ENCODE measurements at places on chromosomes 5 and 9.

DNA sequence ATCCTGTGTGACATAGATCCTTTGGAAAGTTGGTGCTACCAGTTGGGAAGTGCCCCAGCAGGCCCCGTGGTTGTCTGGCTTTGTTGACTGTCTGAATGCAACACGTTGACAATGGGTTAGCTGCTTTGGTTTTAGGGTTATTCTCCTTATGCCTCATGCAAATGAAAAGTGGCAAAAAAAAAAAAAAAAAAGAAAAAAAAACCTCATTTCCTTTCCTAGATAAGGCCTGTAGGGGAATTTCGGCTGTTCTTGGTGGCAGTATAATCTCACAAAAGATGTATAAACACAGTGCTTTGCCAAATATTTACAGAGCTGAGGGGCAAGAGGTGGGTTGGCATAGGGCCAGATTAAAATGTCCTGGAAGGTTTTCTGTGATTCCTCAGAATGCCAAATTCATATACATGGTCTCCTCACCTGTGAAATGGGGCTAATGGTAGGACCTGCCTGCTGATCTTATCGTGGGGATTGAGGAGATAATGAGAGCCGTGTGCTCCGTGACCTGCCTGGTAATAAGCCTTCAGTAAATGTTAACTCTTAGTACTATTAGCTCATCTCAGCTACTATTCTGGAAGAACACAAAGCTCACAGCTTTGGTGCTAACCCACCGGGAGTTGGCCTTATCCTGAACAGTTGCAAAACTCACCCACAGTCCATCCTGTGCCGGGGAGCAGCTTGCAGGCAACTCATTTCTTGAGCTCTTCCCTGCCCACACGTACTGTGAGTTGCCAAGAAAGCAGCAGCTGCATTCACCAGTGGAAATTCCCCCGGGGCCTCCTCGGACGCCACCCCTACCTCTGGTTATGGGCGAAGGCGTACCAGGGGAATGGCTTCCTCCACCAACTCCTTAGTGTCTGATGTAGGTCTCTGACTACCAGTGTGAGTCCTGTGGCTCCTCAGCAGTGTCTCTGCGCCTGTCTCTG lies 220.3 kb downstream of the NR3C1 start:
- no peak for DNase-seq

- no peak for DNase-seq
Observed at GRCh38 chr5:156460471-156460870, 133.5 kb downstream of the SGCD start.

GRCh38 chr9:132016456-132016855 lies 63.2 kb downstream of the MED27 start:
- DNase-seq, result no peak

DNA sequence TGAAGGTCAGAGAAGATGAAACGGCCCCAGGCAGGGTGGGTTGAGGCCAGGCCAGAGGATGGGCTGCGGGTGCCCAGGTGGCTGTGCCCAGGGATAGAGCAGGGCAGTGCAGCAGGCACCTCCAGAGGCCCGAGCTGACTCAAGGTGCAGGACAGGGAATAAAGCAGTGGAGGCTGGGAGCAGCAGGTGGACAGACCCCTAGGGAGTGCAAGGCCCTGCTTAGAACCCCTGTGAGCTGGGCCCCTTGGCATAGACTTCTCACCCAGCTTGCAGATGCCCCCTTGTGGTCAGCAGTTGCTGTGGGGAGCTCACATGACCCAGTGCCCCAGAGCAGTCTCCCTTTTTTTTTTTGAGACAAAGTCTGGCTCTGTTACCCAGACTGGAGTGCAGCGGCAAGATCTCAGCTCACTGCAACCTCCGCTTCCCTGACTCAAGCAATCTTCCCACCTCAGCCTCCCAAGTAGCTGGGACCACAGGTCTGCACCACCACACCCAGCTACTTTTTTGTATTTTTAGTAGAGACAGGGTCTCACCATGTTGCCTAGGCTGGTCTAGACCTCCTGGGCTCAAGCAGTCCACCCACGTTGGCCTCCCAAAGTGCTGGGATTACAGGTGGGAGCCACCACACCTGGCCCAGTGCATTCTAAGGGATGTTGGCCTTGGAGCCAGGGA lies 118.8 kb downstream of the WNK2 start:
- no peak for DNase-seq

DNA sequence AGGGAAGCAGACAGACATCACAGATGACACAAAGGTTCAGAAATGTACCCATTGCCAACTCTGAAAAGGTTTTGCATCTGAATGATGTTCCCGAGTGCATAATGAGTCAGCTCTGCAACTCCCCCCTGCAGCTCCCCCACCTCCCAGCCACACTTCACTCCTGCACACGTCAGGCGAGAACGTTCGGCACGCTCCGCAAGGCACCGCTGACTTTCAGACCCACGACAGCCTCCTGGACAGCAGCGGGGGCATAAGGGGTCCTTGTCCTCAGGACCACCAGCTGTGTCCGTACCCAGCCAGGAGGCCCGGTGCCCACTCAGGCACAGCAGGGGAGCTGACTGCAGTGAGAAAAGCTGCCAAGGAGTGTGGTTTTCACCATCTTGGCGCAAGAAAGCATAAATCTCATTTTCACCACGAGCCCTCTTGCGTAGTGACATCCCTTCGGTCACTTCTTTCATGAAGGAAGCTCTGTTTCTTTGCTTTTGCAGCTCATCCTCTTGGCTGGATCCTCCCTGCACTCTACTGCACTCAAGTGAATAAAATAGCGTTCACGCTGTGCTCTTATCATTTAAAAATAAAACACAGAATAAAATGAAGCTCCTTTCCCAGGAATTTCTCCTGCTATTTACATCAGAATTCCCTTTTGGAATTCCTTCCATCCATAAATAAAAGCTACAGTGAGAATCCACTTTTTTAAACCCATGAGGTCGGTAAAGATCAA lies 9.9 kb downstream of the GFPT2 start:
- DNase-seq, result no peak

GRCh38 chr5:102090770-102091169 lies 205.3 kb downstream of the SLCO4C1 start:
- no peak for DNase-seq

DNA sequence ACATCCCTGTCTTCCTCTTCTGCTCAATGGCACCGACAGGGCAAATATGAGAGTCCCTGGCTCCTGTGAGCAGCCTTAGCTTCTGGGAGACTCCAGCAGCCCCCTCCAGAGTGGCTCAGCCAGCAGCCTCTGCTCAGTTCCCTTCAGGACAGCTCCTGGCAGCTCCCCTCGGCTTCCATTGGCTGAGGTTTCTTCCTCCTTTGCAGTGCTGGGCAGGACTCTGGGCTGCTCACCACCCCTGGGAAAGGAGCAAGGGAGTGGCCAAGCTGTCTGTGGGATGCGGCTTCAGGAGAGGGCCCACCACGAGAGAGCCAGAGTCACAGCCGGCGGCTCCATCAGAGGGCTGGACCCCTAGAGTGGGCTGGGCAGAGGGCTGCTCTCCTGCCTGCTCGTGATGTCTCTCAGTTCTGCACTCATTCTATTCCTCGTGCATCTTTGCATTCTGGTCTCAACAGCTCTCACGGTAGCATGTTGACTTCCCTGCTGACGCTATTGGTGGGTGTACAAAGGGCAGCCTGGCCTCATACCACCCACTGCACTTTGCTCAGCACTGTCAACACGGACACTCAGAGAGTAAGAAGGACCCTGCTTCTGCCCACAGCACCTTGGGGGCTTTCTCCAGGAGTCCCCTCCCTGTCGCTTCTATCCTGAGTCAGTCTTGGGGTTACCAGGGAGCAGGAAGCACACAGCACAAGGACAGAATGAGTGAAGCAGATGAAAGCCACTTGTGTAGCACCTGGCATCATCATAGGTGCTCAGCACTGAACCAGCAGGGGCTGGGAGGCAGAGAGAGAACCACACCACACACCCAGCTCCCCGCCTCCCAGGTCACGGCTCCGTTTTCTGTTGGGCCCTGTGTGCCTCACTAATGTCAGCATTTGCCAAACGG lies 80.9 kb upstream of the ALDH1B1 start:
- no peak for DNase-seq

DNA sequence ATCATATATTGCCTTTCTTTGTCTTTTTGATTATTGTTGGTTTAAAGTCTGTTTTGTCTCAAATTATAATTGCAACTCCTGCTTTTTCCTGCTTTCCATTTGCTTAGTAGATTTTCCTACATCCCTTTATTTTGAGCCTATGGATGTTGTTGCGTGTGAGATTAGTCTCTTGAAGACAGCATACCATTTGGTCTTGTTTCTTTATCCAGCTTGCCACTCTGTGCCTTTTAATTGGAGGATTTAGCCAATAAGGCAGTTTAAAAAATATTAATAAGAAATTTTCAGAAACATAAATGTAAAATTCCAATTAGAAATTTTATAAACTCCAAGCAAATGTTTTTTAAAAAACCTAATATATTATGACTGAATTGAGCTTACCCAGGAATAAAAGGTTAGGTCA lies 24.0 kb downstream of the BTNL8 start:
- no peak for DNase-seq

DNA sequence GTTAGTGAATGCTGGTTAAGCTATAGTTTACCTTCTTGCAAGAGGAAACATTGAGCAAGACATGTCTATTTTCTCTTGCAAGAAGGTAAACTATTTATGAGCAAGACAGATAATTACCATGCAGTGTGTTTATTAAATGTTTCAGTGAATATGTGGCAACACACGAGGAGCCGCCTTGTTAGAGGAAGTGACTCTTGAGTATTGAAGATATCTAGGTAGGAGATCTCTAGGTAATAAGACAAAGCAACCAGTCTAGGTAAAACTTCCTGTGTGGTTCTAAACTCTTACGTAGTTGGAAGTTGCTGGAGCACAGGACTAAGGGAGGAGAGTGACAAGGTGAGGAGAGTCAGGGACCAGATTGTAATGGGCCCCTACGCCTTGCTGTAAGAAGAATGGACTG lies 16.8 kb downstream of the SKP2 start:
- no peak for DNase-seq

DNA sequence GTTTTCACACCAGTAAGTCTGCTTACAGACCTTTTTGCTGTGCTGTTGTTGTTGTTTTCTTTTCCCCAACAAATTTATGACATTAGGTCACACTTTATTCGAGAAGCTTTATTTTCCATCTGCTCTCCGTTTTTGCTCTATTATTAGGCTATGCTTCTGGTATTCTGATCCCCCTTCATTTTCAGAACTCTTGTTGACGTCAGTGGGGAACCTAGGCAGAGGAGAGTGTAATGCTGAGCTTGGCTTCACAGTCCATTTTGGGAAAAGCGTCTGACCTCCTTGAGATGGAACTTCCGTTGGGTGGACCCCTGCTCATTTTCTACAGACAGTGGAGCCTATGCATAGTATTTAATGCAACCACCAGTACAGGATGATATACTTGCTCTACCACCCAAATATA lies 387.9 kb upstream of the MEF2C start:
- DNase-seq, result no peak

GRCh38 chr5:178502401-178503100 lies 87.6 kb downstream of the COL23A1 start:
- no peak for DNase-seq

DNA sequence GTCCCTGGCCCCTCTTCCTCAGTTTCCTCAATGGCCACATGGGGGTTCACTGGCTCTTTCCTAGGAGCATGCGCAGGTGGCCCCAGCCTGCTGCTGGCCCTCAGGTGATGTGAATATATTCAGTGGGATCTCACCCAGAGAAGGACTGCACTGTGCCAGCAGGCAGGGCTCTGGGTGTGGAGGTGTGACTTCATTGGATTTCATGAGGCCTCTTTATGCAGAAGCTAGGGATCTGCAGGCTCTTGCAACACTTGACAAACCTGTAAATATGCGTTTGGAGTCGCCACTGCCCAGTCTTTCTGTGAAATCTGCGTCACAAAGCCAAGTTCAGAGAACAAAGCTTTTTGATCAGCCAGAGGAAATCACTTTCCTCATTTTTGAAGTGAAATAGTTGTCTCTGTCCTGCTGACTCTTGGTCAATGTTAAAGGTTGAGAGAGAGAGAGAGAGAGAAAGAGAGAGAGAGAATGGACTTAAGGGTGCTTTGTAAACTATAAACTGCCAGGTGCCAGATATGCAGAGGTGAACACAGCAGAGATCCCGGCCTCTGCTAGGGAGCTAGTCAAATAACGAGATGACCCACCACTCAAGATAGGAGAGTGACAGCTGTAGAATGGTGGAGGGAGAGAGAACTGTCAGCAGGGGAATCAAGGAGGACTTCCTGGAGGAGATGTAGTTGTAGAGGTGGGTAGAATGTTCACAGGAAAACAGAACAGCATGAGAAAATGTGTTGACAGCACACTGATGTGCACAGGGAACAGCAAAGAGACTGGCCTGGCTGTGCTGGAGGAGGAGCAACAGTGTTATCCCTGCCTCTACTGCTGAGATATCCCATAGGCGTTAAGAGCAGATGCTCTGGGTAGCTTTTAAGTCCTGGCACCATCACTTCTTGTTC lies 167.0 kb upstream of the ZNF618 start:
- no peak for DNase-seq

DNA sequence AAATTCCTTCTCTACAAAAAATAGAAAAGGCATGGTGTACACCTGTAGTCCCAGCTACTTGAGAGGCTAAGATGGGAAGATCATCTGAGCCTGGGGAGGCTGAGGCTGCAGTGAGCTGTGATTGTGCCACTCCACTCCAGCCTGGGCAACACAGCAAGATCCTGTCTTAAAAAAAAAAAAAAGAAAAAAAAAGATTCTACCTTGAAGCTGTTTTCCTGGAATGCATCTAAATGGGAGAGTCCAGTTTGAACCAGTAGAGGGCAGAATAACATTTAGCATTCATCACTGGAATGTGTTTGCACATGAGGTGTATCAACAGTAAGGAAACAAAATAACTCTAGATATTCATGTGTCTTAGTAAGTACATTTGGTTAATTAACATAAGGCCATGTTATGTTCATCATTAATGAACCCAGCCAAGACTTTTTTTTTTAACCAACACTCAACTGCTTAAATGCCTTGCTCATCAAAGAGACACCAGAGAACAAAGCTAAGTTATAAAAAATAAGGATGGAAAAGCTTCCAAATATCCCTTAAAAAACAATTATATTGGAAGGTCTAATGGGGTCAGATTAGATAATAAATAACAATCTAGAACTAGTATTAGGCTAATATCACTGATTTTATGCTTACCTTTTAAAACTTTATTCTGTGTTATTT lies 16.1 kb downstream of the IFNE start:
- DNase-seq, result no peak

DNA sequence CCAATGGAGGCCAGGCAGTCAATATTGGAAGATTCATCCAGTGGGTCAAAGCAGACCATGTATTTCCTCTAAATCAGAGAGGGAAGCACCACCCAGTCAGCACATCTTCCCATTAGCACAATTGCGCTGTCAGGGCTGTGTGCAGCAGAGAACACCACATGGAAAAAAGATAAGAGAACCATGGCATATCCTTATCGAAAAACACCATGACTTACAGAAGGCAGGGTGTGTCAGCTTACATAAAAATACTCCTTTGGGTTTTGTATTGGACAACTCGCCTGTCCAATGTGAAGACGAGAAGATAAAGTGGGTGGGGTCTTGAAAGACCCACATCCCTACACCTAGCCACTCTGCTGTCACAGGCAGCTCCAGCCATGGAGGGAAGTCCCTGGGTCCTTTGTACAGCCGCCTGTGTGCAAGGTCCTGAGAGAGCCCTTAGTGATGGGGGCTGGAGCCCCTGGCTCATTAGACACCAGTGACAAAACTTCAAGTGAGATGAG lies 71.9 kb upstream of the SPATA31E1 start:
- DNase-seq, result no peak

- DNase-seq, result no peak
Observed at GRCh38 chr5:74028976-74029375, 403.0 kb downstream of the ARHGEF28 start.

GRCh38 chr9:96523374-96523773 lies 73.4 kb downstream of the HABP4 start:
- no peak for DNase-seq

Data from stimulated activated CD8-positive, alpha-beta memory T cell treated with anti-CD3 and anti-CD28 coated beads, Interleukin-4, amount 100 ng/mL, for 1 hour (primary cell).